ENCODE measurements at places on chromosomes 2 and 18.
A peak's percentile ranks its signal among the peaks of the same experiment; 100 is the strongest.

GRCh38 chr2:146944601-146945000, 900.2 kb upstream of the ACVR2A start:
- DNase-seq: no peak

DNA sequence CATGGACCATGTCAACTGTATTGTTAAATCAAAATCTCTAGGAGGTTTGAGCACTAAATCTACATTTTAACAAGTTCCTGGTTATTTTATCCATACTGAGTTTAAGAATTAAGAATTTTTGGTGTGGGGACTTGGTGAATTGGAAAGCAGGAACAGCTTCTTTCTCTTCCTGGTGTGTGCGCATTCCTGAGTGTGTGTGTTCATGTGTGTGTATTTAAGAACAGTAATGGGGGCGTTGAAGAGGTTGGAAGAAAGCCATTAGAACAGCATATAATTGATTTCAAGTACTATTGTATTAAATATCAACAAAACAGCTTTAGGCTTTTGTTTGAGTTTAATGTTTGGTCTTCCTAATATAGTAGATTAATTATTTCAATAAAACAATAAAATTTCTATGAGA, 801.3 kb upstream of the ID2 start:
- no peak for DNase-seq

GRCh38 chr2:182522405-182522896, 95.6 kb upstream of the PDE1A start:
- DNase-seq: no peak

- DNase-seq: no peak
Measured at GRCh38 chr18:49613141-49613640, 51.3 kb downstream of the LIPG start.

DNA sequence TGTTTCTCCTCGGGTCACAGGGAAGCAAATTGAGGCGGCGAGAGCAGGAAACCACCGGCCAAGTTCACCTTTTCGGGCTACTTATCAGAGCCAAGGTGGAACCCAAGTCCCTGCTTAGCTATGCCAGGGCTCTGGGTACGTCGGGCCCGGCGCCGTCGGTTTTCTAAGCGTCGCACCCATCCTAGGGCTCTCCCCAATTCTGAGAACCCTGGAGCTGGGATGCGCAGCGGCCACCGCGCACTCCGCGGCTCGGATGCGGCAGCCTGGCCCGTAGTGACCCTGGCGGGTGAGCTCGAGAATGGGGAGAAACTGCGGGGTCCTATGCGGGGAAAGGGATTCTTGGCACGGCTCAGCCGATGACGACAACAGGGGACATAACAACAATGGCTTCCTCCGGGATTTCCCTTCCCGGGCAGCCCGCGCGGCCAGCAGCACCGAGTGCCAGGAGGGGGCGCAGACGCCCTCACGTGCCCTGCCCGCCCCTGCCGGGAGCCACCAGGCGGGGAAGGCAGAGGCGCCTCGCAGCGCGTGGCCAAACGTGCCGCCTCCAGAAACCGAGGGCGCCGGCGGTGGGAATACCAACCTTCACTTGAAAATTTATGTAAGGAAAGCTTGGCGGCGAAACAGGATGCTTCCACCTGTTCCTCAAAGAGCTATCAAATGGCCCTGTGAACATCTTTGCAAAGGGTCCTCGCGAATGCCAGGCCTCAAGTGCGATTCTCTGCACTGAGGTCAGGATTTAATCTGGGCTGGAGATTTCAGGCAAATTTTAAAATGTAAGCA, 2.1 kb upstream of the SLC30A3 start:
- no peak for DNase-seq

GRCh38 chr18:13173578-13174145, 44.9 kb upstream of the LDLRAD4 start:
- no peak for DNase-seq

DNA sequence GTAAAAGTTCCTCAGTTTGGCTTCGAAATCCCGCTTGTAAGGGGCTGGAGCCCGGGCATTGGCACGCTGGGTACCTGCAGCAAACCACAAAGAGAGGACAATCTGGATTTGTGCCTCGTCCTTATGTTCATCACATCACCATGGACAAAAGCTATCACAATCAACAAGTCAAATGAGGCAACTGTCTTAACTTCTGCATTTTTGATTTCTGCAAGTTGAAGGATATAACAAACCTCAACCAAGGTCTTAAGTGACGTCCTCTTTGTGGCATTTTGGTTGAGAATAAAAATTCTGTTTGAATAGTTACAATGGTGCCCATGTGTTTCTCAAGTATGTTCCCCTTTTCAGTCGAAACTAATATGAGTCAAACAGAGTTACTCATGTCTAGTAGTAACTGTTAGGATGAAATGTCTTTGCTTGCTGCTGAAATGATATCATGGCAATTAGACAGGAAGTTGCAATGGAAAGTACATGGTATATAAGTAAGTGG, 70.8 kb upstream of the STK17B start:
- DNase-seq: peak; percentile 100

DNA sequence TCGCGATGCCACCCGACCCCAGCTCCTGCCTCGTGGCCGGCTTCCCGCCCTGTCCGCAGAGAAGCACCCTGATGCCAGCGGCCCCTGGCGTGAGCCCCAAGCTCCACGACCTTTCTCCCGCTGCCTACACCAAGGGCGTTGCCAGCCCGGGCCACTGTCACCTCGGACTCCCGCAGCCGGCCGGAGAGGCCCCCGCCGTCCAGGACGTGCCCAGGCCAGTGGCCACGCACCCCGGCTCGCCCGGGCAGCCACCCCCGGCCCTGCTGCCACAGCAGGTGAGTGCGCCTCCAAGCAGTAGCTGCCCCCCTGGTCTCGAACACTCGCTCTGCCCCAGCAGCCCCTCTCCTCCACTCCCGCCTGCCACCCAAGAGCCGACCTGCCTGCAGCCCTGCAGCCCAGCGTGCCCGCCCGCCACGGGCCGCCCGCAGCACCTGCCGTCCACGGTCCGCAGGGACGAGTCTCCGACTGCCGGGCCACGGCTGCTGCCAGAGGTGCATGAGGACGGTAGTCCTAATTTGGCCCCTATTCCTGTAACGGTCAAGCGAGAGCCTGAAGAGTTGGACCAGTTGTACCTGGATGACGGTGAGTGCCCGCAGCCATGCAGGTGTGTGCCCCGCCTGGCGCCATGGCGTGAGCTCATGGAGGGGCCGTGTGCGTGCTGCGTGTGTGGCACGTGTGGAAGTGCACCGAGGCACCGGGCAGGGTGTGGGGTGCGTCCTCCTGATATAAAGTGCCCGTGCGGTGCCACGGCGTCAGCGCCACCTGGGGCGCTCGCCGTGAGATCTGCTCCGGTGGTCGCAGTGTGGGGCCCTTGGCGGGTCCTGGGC, 90.8 kb downstream of the NFATC1 start:
- no peak for DNase-seq

DNA sequence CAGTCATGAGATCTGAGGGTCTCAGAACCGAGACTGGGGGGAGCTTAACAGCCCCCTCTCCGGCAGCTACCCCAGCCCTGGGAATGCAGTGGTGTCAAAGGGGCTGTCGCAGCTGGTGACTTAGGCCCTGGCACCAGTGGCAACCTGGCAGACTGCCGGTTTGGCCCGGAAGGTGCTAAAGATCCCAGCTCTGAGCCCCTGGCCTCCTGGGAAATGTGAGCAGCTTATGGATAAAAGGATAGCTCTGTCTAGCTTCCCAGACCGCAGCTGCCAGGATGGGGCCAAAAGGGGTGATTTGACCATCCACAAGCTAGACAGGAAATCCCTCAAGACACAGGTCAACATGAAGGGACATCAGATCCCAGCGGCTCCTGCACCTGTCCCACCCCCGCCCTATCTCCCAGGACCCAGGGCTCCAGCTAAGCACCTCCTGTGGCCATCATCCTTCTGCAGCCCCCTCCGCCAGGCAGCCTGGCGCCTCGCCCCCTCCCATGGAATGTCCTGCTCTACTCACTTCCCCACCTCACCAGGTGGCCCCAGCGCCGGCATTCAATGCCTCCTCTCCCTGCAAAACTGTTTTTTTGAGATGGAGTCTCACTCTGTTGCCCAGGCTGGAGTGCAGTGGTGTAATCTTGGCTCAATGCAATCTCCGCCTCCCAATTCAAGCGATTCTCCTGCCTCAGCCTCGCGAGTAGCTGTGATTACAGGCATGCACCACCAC, 33.2 kb upstream of the EFHD1 start:
- no peak for DNase-seq

- no peak for DNase-seq
Measured at GRCh38 chr18:61582202-61582710, 249.0 kb downstream of the CDH20 start.

- DNase-seq: no peak
Measured at GRCh38 chr2:133636287-133636686, 68.0 kb upstream of the NCKAP5 start.

DNA sequence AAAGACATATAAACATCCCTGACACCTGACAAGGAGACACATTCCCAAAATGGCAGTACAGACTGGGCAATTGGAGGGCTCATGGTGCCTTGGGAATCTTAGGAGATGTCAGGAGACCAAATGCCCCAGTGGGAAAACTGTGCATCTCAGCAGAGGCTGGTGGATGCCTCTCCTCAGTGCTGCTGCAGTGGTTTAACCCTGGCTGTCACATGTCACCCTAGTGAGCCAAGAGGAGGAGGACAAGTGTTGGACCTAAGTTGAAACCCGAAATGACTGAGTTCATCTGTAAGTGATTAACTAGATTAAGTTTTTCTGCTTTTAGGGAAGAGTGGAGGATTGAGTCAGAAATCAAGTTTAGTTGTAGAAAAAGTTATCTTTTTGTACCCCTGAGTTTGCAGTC, 5.2 kb upstream of the NAGK start:
- no peak for DNase-seq

DNA sequence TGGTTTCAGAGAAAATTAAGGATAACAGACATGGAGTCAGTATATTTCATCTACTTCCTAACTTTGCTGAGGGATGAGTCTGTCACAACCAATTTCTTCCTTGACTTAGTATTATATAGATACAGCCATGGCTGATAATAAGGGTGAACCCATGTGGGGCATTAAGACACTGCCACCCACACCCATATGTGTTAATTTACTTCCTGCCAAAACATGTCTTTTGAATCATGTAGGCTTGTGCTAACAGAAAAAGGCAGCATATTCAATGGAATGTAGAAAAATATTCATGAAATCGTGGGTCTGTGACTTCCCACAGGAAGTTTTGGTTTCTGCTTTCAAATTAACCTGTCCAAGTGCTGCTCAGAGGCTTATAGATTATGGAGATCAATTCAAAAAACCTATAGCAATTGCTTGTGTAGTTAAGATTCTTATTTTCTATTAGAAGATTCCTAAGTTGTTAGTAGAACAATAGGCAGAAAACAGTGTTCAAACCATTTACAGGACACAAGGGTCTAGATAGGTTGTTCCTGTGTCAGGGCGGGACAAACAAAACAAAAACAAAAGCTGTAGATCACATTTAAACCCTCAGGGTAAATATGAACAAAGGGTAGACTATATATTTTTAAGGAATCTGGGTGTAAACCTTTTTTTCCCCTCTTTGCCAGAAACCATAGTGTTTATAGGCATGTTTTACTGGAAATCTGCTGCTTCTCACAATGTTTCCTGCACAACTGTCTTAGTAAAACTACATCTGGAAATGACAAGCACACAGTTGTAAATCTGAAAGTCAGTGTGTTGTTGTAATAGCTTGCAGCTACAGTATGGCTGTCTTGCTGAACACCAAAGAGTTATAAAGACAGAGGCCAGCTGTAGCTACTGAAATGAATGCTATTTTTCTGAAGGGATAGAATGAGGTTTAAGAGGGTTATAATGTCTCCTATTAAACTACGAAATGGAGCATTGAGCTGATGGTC, 691.2 kb downstream of the EPHA4 start:
- DNase-seq: no peak

GRCh38 chr18:55079481-55080355, 120.5 kb upstream of the CCDC68 start:
- no peak for DNase-seq

GRCh38 chr2:197304556-197305011, 6.0 kb downstream of the ANKRD44 start:
- no peak for DNase-seq

- DNase-seq: no peak
Measured at GRCh38 chr2:153519257-153519875, 40.8 kb upstream of the RPRM start.

- DNase-seq: no peak
Measured at GRCh38 chr18:24627644-24628315, 167.3 kb downstream of the HRH4 start.

DNA sequence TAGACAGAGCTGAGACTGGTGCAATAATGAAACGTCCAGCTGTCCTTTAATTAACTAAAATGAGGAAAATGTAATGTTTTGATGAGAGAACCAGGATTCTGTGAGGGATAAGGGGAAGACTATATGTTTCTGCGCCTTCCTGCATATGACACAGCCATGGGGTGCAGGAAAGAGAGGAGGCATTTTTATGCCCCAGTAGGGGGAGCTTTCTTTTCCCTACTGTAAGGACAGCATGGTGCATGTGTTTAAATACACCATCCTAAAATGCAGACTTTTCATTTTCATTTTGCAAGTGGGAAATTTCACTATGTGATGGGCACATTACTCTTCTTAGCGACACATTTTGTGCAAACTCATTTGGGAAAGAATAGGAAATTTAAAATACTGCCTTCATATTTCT, 446.1 kb downstream of the ARHGAP15 start:
- DNase-seq: no peak

DNA sequence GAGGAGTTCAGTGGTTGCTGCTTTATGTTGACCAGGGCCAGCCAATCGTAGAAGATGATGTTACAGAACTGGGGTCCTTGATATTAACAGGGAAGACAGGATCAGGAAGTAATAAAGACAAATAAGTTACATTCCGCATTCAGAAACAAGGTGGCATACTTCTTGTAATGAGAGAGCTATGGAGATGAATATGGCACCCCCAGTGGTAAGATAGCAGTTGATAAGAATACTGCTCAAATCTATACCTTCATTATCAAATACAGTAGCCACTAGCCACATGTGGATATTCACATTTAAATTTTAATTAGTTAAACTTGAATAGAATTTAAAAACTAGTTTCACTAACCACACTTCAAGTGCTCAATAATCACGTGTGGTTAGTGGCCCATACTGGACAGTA, 290.4 kb upstream of the RBMS1 start:
- DNase-seq: no peak

DNA sequence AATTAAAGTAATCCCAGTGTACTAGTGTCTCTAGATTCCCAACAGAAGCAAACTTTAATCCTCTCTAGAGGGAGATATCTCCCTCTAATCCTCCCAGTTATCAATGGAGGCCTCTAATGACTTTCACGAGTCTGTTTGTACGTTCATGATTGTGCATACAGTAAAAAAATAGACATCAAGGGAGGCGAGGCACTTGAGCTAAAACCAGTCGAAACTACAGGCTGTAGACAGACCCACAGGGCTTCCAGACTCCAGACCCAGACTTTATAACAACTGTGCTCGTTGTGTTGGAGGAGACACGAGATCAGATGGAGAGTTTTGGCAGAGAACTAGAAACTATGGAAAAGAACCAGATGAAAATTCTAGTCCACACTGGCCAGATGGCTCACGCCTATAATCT, 7.0 kb downstream of the DGKD start:
- no peak for DNase-seq

DNA sequence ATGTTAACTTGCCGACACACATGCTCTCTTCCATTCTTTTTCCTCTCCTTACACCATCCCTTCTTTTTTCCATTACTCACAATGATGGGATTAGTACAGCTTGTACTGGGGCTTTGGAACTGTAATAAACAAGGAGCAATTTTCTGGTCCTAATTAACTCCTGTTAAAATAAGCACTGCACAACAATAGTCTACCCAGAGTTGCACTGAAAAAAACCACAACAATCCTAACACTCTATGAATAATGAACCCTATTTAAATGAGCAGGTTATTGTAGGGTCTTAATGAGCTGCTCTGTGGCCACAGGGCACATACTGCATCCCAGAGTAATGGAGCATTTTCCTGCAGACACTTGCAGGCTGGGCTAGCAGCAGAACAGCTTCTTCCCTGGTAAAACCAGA, 380.3 kb downstream of the NRXN1 start:
- no peak for DNase-seq

Data from SIG-M5 (cell line).